T1000 (cell line): ENCODE measurements at places on chromosomes 7 and 10.

- no peak for DNase-seq
These were observed 18.8 kb upstream of the ARHGAP22 start for GRCh38 chr10:48623607-48624132.

GRCh38 chr7:126805351-126805750, 447.4 kb downstream of the GRM8 start:
- no peak for DNase-seq

DNA sequence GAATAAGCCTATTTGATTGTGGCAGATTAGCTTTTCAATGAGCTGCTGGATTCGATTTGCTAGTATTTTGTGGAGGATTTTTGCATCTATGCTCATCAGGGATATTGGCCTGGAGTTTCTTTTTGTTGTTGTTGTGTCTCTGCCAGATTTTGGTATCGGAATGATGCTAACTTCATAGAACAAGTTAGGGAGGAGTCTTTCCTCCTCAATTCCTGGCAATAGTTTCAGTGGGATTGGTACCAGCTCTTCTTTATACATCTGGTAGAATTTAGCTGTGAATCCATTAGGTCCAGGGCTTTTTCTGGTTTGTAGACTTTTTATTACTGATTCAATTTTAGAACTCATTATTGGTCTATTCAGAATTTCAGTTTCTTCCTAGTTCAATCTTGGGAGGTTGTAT, 43.4 kb upstream of the KLF14 start:
- DNase-seq, result no peak

- DNase-seq, result no peak
These were observed 177.2 kb upstream of the PCLO start for GRCh38 chr7:83339907-83340306.

DNA sequence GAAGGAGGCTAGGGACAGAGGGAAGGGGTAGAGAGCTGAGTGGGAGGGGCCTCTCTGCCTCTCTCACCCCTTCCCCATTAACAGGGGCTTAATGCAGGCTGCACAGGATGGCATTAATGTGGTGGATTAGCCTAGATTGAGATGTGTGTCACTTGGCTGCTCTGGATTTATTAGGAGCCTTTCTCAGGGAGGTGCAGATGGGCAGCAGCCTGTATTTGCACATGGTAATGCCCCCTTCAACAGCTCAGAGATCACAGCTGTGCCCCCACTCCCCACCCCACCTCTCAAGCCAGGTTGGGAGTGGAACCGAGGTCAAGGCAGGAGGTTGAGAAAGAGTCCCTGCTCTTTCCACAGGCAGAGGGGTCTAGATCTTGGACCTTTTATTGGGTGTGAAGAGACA, 7.3 kb downstream of the PITX3 start:
- DNase-seq, result no peak

- no peak for DNase-seq
These were observed 137.7 kb downstream of the NEUROD6 start for GRCh38 chr7:31202801-31203200.
